ENCODE measurements at places on chromosomes 5 and 9. TPM values are rescaled to one million over a fixed set of nuclear protein-coding genes. Genes with fewer than 3 reads are reported as not detected.

- no peak for DNase-seq
- no peaks in the 10 kb centered on the region for H3K36me3 ChIP-seq
- no peaks in the 10 kb centered on the region for H3K4me1 ChIP-seq
- H3K4me3 ChIP-seq, result no peak overlapping the region
These were observed 182.4 kb downstream of the SEMA5A start for GRCh38 chr5:9363449-9363848.

RNF145 gene
- total RNA-seq, result 141 TPM

DNA sequence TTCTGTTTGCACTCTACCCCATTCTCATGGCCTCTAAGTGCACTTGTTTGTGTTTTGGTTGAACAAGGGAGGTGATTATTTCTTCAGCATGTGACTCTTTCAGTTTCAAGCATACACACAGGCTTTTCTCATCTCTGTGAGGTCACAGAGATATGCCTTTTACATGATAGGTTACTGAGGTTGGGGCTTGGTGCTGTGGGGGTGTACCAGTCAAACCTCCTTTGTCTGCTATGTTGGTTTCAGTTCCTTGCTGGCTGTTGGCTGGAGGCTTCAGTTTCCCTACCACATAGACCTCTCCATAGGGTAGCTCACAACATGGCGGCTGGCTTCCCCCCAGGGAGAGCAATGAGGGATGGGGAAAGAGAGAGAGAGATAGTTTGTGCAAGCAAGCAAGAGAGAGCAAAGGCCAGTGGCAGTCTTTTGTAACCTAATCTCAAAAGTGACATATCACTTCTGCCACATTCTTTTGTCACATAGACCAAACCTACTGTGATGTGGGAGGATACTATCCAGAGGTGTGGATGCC, 96.7 kb upstream of the SEMA6A start:
- no peaks in the 10 kb centered on the region for H3K27me3 ChIP-seq
- no peak overlapping the region for H3K4me3 ChIP-seq
- no peaks in the 10 kb centered on the region for H3K36me3 ChIP-seq
- no peak overlapping the region for H3K27ac ChIP-seq
- no peaks in the 10 kb centered on the region for H3K4me1 ChIP-seq

DNA sequence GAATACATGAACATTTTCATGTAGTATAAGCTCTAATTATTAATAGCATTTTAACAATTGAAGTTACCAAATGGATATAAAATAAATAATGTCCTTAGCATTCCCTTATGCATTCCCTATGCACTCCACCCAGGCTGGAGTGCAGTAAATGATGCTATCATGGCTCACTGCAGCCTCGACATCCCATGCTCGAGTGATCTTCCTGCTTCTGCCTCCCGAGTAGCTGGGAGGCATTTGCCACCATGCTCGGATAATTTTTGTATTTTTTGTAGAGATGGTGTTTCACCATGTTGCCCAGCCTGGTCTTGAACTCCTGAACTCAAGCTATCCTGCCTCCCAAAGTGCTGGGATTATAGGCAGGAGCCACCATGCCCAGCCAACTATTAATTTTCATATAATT, 184.0 kb downstream of the PBX3 start:
- no peak for DNase-seq
- H3K27me3 ChIP-seq, result no peaks in the 10 kb centered on the region
- no peaks in the 10 kb centered on the region for H3K4me1 ChIP-seq
- peaks cover 2% of the 10 kb centered on the region for H3K36me3 ChIP-seq

PKD2L2 gene
- not detected for total RNA-seq

DNA sequence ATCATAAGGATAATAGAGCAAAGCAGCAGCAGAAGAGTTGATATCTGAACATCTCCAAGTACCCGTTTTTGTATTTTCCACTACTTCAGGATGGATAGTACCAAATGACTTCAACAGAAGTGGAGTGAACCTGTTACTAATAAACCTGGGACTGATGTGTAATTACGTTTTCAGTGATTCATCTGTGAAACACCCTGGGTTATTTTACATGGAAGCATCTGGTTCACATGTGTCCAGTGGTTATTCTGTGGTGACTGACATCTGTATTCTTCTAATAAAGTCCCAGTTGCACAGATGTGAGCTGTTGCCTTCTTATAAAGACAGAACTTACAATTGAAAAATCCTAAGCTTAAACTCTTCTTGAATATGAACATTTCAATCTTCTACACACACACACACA, 139.7 kb upstream of the VCAN start:
- DNase-seq, result no peak
- H3K27me3 ChIP-seq, result no peaks in the 10 kb centered on the region
- H3K4me1 ChIP-seq, result no peaks in the 10 kb centered on the region

PDE6A gene
- total RNA-seq, result not detected

ADAMTS6 gene
- total RNA-seq, result 0.89 TPM

DNA sequence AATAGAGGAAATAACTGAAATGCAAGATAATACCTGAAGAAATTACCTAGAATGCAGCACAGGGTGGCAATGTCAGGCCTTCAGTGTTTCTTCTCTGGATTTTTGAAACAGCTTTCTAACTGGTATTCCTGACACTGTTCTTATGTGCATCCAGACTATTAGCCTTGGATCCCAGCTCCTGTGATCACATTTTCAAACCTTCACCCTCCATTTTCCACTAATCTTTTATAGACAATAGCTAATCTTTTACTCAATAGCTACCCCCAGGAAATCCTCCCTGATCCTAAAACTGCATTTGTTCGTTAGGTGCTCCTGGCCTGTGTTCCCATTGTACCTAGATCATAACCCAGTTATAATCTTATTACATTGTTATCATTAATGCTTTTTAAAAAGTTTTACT, 101.5 kb upstream of the DHFR start:
- DNase-seq, result peak; percentile 61
- H3K36me3 ChIP-seq, result peaks cover 46% of the 10 kb centered on the region
- no peaks in the 10 kb centered on the region for H3K27me3 ChIP-seq
- peaks cover 75% of the 10 kb centered on the region for H3K4me1 ChIP-seq

- H3K4me1 ChIP-seq, result peaks cover 10% of the 10 kb centered on the region
- no peaks in the 10 kb centered on the region for H3K36me3 ChIP-seq
- H3K27ac ChIP-seq, result no peak overlapping the region
- no peak overlapping the region for H3K4me3 ChIP-seq
- peaks cover 11% of the 10 kb centered on the region for H3K27me3 ChIP-seq
These were observed 162.2 kb downstream of the HSD17B3 start for GRCh38 chr9:96139592-96140295.

GRCh38 chr5:2841208-2841607, 89.7 kb upstream of the IRX2 start:
- no peaks in the 10 kb centered on the region for H3K27me3 ChIP-seq
- H3K36me3 ChIP-seq, result no peaks in the 10 kb centered on the region
- H3K4me1 ChIP-seq, result no peaks in the 10 kb centered on the region
- H3K27ac ChIP-seq, result no peak overlapping the region

DNA sequence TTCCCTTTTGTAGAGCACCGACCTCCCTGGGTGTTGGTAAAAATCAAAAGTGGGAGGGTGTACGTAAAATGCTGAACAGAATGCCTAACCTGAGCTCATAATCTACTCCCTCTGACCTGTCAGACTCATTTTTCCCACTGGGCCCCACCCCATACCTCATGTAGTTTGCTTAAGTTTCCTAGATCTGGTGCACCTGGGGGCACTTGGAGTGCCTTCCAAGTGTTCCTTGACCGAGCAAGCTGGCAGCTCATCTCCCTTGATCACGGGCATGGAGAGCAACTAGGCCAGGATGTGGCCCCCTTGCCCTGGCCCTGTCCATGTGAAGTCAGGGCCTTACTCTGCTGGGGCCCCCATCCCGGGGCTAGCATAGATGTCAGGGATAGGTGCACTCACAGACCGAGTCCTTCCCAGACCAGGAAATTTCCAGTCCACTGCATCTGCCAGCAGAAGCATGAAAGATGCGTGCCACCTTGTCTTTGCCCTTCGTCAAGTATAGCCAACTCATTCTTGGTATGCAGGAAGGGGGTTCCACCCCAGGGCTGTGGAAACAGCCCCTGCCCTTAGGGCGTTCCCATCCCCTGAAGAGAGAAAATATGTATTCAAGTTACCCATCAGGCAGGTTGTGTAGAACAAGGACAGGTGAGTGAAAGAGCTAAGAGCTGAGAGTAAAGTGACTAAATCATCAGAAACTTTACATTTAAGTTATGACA, 41.9 kb downstream of the SLC22A5 start:
- peaks cover 19% of the 10 kb centered on the region for H3K36me3 ChIP-seq
- H3K27me3 ChIP-seq, result no peaks in the 10 kb centered on the region
- H3K27ac ChIP-seq, result peak overlapping the region; percentile 99
- H3K4me1 ChIP-seq, result peaks cover 47% of the 10 kb centered on the region

- no peaks in the 10 kb centered on the region for H3K36me3 ChIP-seq
- no peak overlapping the region for H3K4me3 ChIP-seq
- no peak overlapping the region for H3K27ac ChIP-seq
- DNase-seq, result no peak
- H3K27me3 ChIP-seq, result no peaks in the 10 kb centered on the region
These were observed 188.4 kb downstream of the SLC12A2 start for GRCh38 chr5:128271859-128272464.

GRCh38 chr5:150600616-150601490, 39.6 kb upstream of the SYNPO start:
- no peaks in the 10 kb centered on the region for H3K36me3 ChIP-seq
- H3K4me1 ChIP-seq, result no peaks in the 10 kb centered on the region
- H3K27me3 ChIP-seq, result no peaks in the 10 kb centered on the region
- no peak for DNase-seq
- H3K4me3 ChIP-seq, result no peak overlapping the region

GRCh38 chr5:162990063-162990462, 447.3 kb upstream of the CCNG1 start:
- no peak overlapping the region for H3K4me3 ChIP-seq
- H3K27me3 ChIP-seq, result no peaks in the 10 kb centered on the region

GRCh38 chr9:130501639-130502038, 56.9 kb downstream of the ASS1 start:
- no peak overlapping the region for H3K4me3 ChIP-seq
- no peak overlapping the region for H3K27ac ChIP-seq
- H3K4me1 ChIP-seq, result no peaks in the 10 kb centered on the region

DNA sequence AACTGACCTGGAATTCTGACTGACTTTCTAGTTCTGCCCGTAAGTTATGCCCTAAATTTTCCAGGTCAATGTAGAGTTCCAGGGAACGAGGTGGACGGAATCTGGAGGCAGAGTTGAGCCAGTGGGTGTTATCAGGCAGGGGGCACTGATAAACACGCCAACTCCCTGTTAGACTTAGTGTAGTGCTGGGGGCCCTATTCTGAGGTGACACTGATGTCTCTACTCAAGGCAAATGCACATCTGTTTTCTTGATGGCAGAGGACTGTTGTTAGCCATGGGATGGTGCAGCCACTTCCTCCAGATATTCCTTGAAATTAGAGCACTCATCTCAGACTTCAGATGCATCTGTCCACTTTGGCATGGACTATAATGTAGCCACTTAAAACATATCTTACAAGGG, 83.5 kb downstream of the C9orf152 start:
- H3K4me3 ChIP-seq, result no peak overlapping the region
- no peak overlapping the region for H3K27ac ChIP-seq
- no peaks in the 10 kb centered on the region for H3K36me3 ChIP-seq
- no peaks in the 10 kb centered on the region for H3K27me3 ChIP-seq
- H3K4me1 ChIP-seq, result peaks cover 32% of the 10 kb centered on the region

TRAF1 gene
- 164 TPM for total RNA-seq

GRCh38 chr9:110746211-110746930, 77.8 kb downstream of the MUSK start:
- H3K4me3 ChIP-seq, result no peak overlapping the region
- H3K36me3 ChIP-seq, result no peaks in the 10 kb centered on the region
- no peak for DNase-seq
- H3K27me3 ChIP-seq, result no peaks in the 10 kb centered on the region
- H3K4me1 ChIP-seq, result no peaks in the 10 kb centered on the region
- no peak overlapping the region for H3K27ac ChIP-seq

DNA sequence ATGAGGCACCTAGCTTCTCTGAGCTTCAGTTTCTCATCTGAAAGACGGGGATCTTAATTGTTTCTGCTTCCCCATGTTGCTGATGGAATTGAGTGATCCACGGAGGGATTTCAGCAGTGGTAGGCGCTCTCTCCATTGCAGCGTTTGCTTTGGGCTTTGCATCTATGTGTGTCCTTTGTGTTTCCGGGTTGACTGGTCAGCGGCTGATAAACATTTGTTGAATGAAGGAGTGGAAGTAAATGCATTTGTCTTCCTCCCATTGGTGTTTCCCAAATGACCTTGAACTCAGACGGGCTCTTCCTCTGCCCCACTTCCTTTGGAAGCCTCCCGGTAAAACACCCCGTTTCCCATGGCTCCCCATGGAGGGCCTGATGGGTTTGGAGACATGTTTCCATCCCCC, 117.2 kb downstream of the GAPVD1 start:
- H3K27ac ChIP-seq, result no peak overlapping the region
- H3K4me1 ChIP-seq, result peaks cover 3% of the 10 kb centered on the region
- peaks cover 3% of the 10 kb centered on the region for H3K27me3 ChIP-seq
- no peak overlapping the region for H3K4me3 ChIP-seq

GRCh38 chr9:109556061-109556460, 58.0 kb upstream of the PTPN3 start:
- H3K4me3 ChIP-seq, result no peak overlapping the region
- no peaks in the 10 kb centered on the region for H3K4me1 ChIP-seq
- DNase-seq, result no peak
- peaks cover 10% of the 10 kb centered on the region for H3K27me3 ChIP-seq
- no peak overlapping the region for H3K27ac ChIP-seq
- H3K36me3 ChIP-seq, result no peaks in the 10 kb centered on the region

- no peak overlapping the region for H3K4me3 ChIP-seq
- no peaks in the 10 kb centered on the region for H3K36me3 ChIP-seq
- H3K27ac ChIP-seq, result no peak overlapping the region
- no peak for DNase-seq
- peaks cover 25% of the 10 kb centered on the region for H3K27me3 ChIP-seq
These were observed 26.1 kb upstream of the CTSL start for GRCh38 chr9:87699835-87700234.

DNA sequence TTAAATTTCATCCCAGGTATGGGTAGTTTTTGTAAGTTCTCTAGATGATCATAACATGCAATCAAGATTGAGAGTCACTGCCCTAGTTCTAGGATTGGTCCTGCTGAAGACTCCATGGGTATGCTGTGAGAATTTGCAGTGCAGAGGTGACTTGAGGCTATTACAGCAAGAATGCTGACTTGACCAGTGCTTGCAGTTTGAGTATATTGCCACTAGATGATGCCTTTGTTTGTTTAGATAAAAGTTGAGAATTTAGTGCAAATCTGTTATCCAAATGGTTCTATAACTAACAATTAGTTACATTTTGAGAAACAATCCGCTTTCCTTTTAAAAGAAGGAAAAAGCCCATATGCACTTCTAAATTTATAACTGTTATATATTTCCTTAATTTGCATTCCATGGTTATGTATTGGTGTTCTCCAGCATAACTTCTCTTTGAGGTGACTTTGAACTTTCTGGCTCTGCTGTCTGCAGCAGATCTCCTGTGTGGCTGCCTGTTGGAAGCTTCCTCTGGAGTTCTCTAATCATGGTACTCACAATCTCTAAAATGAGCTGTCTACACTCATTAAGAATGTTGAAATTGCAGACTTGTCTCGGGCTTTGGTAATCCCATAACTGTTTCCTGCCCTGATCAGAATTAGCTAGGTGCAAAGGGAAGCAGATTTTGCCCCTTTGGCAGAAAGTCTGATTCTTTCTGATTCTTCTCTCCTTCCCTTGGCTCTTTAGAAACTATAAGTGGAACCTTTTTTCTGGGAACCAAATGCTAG, 24.9 kb downstream of the MELK start:
- no peak overlapping the region for H3K27ac ChIP-seq
- peak; percentile 67 for DNase-seq
- H3K4me1 ChIP-seq, result peaks cover 9% of the 10 kb centered on the region

Measured in activated CD4-positive, alpha-beta T cell treated with anti-CD3 and anti-CD28 coated beads, Interleukin-2, amount 10 ng/mL, durations not matched to agents 24 days and 14 days (primary cell).